ENCODE measurements at places on chromosomes 7 and 10.

- no peak for DNase-seq
These were observed 34.9 kb downstream of the CHST15 start for GRCh38 chr10:124058346-124059003.

DNA sequence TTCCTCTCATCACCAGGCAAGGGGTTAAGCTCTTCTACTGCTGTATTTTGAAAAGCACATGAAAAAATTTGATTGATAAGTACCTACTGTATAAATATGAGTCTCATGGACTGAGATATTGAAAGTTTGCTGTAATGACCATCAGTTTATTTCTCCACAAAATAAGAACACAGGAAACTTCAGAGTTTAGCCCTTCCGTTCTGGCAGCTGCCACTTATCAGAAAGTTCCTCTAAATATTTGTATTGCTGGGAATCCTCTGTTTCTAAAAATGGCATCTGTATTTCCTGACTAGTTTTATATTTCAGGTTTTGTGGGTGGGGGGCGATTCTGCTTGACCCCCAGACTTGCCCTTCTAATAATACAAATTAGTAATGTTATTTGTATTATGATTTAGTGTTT lies 92.0 kb downstream of the LYZL2 start:
- DNase-seq: no peak

- peak; percentile 79 for DNase-seq
These were observed 1.2 kb downstream of the TECPR1 start for GRCh38 chr7:98250789-98251188.

DNA sequence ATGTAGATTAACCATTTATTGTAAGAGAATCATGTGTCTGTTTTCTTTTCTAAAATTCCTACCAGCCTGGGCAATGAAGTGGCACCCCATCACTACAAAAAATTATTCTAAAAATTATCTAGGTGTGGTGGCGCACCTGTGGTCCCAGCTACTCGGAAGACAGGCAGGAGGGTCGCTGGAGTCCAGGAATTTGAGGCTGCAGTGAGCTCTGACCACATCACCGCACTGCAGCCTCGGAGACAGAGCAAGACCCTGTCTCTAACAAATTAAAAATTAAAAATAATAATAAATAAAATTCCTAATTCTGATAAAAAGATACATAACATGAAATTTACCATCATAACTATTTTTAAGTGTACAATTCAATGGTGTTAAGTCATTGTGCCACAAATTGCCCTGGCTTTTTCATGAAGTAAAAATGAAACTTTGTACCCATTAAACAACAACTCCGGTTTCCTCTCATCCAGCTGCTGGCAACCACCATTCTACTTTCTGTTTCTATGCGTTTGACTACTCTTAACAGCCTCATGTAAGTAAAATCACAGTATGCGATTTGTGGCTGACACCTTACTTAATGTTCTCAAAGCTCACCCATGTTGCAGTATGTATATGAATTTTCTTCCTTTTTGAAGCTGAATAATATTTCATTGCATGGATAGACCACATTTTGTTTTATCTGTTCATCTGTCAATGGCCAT lies 20.6 kb upstream of the USP6NL start:
- DNase-seq: no peak

GRCh38 chr7:15963206-15963605 lies 276.7 kb upstream of the MEOX2 start:
- DNase-seq: no peak

DNA sequence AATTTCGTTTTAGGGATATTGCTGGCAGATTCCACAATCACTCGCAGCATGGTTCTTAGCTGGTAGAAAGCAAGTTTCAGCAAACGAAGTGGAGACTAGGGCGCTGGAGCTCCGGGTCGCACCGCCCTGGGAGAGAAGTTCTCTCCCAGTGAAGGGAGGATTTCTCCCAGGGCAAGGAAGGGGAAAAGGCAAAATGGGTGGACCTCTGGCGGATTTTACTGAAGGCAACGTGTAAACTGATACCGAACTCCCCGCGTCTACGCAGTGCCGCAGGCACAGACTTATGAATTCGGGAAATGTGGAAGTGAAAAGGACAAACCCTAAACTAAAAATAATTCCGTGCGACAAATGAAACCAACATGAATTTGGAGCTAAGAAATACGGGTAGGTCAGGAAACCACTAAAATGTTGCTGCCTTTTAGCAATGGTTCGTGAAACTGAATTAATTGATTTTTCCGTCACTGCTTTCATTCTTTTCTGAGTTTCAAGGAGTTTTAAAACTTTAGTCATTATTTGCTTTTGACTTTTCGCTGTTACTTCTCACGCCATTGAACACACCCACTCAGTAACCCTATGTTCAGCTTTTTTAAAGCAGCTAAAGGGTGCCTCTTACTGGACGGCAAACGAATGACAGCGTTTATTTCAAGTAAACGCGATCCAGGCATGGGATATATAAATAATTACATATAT lies at the start of gene MYOF:
Gene MYOF, minus strand, starts transcription at position 190 of the 690 bp plus-strand sequence. Its CDS starts 140 bp downstream, at position 50.
- peak; percentile 71 for DNase-seq

DNA sequence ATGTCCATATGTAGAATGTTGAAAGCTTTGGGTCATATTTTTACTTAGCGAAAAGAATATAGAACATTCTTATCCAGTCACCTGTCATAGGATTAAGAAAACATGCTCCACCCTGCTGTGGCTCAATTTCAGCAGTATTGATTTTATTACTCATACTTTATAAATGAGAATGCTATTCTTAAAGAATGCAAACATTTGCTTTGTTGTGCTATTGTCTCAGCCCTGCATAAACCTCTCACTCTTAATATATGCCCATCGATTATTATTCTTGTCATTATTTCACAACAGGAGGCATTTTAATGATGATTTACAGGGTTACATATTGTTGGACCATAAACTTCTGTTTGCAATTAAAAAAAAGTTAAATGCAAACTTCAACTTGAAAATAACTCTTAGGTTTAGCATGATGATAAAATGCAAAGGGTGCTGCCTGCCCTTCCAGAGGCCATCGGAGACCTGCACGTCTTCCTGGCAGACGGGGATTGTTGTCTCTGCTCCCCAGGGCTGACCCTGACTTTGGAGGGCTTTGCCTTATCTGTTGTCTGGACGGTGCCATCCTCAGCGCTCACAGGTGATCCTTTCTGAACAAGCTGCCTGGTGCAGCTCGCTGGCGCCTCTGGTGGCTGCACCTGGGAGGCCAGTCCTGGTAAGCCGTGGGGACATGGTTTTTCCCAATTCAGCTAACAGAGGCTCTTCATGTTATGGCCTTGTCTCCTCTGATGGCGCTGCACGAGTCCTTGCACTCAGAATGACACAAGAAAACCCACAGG lies 50.0 kb upstream of the SHH start:
- peak; percentile 27 for DNase-seq

- no peak for DNase-seq
These were observed 99.8 kb upstream of the AGBL3 start for GRCh38 chr7:134886353-134887057.

- no peak for DNase-seq
These were observed 33.9 kb upstream of the EEPD1 start for GRCh38 chr7:36119005-36119706.

DNA sequence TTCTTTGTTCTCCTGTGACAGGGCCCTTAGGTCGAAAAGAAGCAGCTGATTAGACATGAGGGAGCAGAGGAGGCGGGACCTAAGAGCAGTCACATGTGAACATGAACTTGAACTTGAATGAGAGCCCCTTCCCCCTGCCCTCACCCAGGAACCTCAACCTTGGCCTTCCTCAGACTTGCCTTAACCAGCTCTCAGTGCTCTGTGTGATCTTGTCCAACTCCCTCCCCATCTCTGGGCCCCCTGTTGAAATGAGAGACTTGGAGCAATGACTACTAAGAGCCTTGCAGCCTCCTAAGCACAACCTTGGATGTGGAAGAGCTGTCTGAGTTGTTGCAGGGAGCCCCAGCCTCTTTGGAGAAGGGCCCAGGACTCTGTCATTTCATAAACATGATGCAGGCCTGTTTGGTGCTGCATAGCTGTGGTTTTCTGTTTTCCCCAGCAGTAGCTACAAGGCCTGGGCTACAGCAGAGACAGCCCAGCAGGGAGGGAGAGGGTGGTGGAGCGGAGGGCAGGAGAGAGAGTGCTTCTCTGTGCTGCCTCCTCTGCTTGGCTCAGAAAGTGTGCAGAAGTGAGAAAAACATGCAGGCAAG lies 123.9 kb upstream of the ZMIZ1 start:
- no peak for DNase-seq

- no peak for DNase-seq
These were observed 299.9 kb downstream of the C7orf25 start for GRCh38 chr7:42611961-42612360.
